ENCODE measurements at places on chromosomes 12 and 14.

DNA sequence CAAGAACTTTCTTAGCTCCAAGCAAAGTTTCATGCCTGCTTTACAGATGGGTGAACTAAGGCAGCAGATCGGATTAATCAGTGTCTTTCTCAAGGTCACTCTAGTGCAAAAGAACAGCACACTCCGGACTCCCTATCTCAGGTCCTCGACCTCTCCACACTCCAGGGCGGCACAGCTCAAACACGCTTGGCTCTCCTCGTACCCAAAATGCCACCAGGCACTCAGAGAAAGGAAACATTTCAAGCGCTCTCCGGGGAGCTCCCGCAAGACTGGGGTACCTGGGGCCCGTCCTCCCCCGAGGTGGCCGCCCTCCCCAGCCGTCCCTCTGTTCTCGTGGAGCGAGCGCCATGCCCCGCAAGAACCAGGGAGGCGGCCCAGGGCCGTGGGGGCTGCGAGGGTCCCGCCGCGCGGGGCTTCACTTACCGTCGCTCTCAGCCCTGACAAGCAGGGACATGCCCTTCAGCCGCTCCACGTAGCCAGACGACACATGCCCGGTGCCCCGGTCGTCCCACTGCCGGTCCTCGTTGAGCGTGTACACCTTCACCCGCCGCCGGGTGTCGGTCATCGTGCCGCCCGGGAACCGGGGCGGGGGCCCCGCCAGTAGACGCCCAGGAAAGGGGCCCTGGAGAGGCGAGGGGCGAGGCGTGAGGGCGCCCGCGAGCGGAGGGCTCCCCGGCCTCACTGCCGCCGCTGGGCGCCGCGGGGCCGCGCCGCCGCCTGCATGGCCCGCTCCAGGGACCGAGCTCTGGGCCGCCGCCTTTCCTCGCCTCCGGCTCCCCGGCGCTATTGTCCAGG is 830 bp downstream of the PPP4R3A start:
- DNase-seq, result peak; percentile 41

GRCh38 chr12:20289520-20289919 is 78.8 kb upstream of the PDE3A start:
- DNase-seq, result no peak

GRCh38 chr12:132284071-132284826 is 45.1 kb downstream of the GALNT9 start:
- DNase-seq, result no peak

DNA sequence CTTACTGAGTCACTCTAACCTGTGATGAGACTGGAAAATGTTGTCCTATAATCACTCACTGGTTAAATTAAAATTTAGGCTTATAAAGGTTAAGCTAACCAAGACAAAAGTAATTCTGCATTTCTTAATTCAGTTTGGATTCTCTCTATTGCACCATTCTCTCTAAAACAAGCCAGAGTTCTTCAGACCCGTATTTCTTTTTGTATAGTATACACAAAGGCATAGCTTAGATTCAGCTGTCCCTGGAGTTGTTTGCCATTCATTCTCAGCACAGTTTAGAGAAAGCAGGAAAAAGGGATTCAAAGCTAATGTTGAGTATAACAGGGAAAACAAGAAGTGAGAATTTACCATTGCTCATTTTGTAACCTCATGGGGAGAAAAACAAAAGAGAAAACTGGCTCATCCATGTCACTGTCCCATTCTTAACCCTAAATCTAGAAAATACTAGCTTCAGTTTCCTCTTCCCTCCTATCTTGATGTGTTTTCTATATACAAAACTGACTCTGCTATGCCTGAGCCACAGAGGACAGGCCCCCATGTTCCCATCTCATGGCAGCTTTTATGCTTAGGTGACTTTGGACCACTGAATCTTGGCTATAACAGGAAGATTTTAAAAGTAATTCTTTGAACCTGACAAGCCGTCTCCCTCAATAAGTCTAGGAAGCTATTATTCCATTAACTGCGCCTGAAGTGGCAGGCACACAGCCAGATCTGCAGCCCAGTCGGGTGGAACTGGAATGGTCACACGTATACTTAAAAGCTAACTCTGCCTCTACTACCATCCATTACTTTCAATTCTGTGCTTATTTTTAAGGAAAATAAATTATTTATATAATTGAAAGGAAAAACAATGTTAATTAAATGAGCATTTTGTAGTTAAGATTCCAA is 7.0 kb downstream of the AREL1 start:
- no peak for DNase-seq

- no peak for DNase-seq
Observed at GRCh38 chr12:84637926-84638325, 274.7 kb downstream of the SLC6A15 start.

- DNase-seq, result no peak
Observed at GRCh38 chr14:94021416-94022157, 4.6 kb upstream of the OTUB2 start.
